IPS-NIHi11 (cell line): ENCODE measurements at places on chromosomes 5 and 9.

DNA sequence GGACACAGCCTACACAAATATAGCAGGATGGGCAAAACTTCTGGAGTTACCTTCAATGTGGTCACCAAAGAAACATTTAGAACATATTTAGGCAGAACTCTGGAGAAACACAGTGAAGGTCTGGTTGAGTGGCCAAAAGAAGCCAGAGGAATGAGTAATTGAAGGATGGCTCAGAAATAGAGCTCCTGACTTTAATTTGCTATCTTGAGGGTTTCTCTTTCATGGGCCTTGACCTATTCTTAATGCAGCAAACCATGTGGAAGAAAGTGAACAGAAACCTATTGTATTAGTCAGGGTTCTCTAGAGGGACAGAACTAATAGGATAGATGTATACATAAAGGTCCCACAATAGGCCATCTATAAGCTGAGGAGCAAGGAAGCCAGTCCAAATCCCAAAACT is 650.5 kb downstream of the ACTL7B start:
- no peak for DNase-seq

- DNase-seq: no peak
Measured at GRCh38 chr5:177467436-177467835, 6.0 kb downstream of the DBN1 start.

DNA sequence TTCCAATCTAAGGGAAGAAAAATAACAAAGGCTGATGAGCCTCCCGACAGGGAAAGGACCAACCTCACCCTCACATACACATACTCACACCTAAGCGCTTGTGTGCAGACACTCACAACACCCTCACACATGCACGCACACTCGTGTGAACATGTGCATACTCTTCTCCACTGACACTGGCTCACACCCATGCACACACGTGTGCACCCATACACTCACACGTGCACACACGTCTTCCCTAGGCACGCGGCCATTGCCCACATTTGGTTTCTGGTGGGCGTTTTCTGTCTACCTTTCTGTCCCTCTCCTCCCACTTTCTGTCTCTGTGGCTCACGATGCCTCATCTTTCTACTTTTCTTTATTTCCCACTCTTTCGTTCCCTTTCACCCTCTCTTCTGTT is 169.7 kb upstream of the MVB12B start:
- no peak for DNase-seq

GRCh38 chr9:124771867-124772679 is 962 bp upstream of the NR6A1 start:
- DNase-seq: peak; percentile 80
